Body of pancreas (tissue), 4 donors: ENCODE measurements at places on chromosomes 2 and 18. TPM values are rescaled to one million over a fixed set of nuclear protein-coding genes. Genes with fewer than 3 reads are reported as not detected.

LYPD6 gene
- 2.9 TPM for total RNA-seq

DNA sequence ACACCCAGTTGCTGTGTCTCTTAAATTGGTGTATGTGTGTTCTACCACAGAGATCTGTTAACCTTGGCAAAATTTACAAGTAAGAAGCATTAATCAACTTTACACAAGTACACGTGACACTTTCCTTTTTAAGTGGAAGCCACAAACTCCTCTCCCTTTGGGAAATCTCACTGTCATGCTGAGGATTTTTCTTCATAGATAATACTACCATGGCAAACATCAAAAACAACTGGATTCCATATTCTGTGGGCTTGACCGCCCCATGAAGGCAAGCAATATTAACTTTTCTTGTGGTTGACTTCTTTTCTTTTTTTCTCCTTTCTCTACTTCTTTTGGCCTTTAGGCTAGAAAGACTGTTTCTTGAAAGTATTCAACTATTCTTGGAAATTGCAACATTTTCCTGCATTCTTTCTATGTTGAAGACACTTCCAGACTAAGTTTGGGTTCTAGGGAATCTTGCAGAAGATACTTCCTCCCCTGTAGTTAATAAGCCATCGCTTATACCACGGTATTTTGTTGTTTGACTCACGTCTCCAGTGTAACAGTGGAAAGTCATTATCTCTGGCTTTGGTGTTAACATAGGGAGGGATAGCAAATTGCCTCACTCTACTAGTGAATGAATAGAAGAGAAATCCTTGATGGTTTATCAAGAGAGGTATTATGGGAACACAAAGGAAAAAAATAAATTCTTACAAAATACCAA, 79.5 kb downstream of the SLC8A1 start:
- H3K4me3 ChIP-seq, result no peak overlapping the region
- no peaks in the 10 kb centered on the region for H3K27me3 ChIP-seq
- H3K4me1 ChIP-seq, result no peaks in the 10 kb centered on the region
- DNase-seq, result no peak
- H3K36me3 ChIP-seq, result no peaks in the 10 kb centered on the region
- no peak overlapping the region for H3K27ac ChIP-seq

- no peak overlapping the region for H3K27ac ChIP-seq
- DNase-seq, result no peak
- H3K4me1 ChIP-seq, result no peaks in the 10 kb centered on the region
- no peaks in the 10 kb centered on the region for H3K27me3 ChIP-seq
These were observed 118.7 kb downstream of the NUP35 start for GRCh38 chr2:183242937-183243336.

DNA sequence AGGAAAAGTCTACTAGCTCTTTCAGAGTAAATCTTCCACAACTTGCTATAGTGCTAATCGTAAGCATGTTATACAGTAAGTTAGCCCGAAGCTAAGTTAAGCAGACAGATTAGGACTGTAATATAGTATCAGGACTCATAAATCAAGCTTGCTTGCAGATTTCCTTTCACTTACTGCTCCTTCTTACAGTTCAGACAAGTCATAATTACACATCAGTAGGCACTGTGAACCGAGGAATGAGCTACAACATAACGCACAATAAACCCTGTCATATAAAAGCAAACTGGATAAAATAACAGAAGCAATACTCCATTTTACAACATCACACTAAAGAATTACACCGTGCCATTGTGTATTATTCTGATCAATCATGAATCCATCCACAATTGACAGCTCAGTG, 832.6 kb upstream of the ZEB2 start:
- no peak overlapping the region for H3K27ac ChIP-seq
- H3K4me3 ChIP-seq, result no peak overlapping the region
- no peak for DNase-seq
- no peaks in the 10 kb centered on the region for H3K36me3 ChIP-seq

DNA sequence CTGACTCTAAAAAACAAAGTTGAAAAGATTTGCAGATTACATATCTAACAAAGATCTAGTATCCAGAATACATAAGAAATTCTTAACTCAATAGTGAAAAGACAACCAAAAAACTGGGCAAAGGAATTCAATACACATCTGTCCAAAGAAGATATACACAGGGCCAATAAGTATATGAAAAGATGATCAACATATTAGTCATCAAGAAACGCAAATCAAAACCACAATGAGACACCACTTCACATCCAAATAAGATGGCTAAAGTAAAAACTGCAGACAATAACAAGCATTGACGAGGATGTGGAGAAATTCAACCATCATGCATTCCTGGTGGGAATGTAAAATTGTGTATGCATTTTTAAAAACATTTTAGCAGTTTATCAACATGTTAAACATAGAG, 256.0 kb downstream of the EIPR1 start:
- H3K36me3 ChIP-seq, result no peaks in the 10 kb centered on the region
- H3K27ac ChIP-seq, result no peak overlapping the region
- no peak overlapping the region for H3K4me3 ChIP-seq
- no peak for DNase-seq
- H3K4me1 ChIP-seq, result no peaks in the 10 kb centered on the region

GRCh38 chr2:27427863-27428212, 593 bp upstream of the NRBP1 start:
- no peaks in the 10 kb centered on the region for H3K36me3 ChIP-seq
- DNase-seq, result no peak
- no peaks in the 10 kb centered on the region for H3K27me3 ChIP-seq
- peak overlapping the region; percentile 96 for H3K27ac ChIP-seq
- peaks cover 39% of the 10 kb centered on the region for H3K4me1 ChIP-seq

SLC9A4 gene
- total RNA-seq, result 0.78 TPM

DNA sequence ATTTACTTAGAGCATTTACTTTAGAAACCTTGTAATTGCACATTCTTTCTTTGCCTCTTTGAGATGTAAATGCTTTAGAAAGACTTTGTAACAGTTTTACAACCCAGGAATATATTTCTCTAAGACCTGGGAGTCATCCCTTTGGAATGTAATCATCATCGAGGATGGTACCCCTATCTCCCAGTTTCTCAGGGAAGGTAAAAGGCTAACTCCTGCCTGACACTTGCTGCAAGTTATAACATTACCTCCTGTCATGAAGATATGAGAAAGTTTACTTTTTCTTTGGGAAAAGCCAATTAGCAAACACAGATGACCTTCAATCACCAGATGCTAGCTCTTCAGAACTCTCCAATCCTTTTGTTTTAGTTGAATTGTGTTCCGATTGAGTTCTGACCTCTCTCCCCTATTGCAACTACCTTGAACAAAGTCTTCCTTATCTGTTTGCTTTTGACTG, 420.3 kb upstream of the FSIP2 start:
- no peaks in the 10 kb centered on the region for H3K27me3 ChIP-seq
- no peak for DNase-seq

DES gene
- total RNA-seq, result 23.1 TPM

DNA sequence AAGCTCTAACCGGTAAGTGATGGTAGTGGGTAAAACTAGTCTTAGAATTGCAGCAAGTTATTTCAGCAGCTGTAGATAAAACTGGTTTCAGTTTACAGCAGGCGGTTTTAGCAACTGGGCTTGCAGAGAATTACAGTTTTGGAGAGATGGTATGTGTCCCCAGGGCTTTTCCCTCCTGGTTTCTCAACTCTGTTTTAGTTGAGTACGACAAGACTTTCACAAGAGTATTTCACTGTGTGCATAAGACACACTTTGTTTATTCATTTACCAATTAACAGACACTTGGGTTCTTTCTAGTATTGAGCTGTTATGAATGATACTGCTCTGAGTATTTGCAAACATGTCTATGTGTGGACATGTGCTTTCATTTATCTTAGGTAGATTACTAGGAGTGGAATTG, 65.6 kb upstream of the RFX8 start:
- H3K4me1 ChIP-seq, result no peaks in the 10 kb centered on the region
- H3K4me3 ChIP-seq, result no peak overlapping the region
- no peak overlapping the region for H3K27ac ChIP-seq
- no peaks in the 10 kb centered on the region for H3K36me3 ChIP-seq
- no peak for DNase-seq

DNA sequence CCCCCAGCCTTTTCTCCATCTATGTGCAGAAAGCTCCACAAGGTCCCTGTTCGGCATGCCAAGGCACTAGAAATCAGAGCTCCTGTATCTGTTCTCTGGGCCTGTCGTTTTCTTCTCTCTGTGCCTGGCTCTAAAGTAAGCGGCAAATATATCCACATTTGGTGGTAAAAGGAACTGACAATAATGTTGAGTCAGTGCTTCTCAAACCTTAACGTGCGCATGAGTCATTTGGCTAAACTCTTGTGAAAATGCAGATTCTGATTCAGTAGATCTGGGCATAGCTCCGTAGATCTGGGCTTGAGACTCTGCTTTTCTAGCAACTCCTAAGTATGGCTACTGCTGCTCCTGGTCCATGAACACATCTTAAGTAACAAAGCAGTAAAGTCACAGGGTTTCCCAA, 16.5 kb upstream of the ACSL3 start:
- no peaks in the 10 kb centered on the region for H3K27me3 ChIP-seq
- H3K4me3 ChIP-seq, result no peak overlapping the region
- H3K4me1 ChIP-seq, result peaks cover 8% of the 10 kb centered on the region
- H3K27ac ChIP-seq, result peak overlapping the region; percentile 7
- no peak for DNase-seq

ACMSD gene
- not detected for total RNA-seq

- no peaks in the 10 kb centered on the region for H3K36me3 ChIP-seq
- H3K4me1 ChIP-seq, result no peaks in the 10 kb centered on the region
- no peaks in the 10 kb centered on the region for H3K27me3 ChIP-seq
- no peak overlapping the region for H3K4me3 ChIP-seq
These were observed 52.3 kb downstream of the PIEZO2 start for GRCh38 chr18:11096839-11097750.

CEBPZOS gene
- total RNA-seq, result 9.9 TPM

DNA sequence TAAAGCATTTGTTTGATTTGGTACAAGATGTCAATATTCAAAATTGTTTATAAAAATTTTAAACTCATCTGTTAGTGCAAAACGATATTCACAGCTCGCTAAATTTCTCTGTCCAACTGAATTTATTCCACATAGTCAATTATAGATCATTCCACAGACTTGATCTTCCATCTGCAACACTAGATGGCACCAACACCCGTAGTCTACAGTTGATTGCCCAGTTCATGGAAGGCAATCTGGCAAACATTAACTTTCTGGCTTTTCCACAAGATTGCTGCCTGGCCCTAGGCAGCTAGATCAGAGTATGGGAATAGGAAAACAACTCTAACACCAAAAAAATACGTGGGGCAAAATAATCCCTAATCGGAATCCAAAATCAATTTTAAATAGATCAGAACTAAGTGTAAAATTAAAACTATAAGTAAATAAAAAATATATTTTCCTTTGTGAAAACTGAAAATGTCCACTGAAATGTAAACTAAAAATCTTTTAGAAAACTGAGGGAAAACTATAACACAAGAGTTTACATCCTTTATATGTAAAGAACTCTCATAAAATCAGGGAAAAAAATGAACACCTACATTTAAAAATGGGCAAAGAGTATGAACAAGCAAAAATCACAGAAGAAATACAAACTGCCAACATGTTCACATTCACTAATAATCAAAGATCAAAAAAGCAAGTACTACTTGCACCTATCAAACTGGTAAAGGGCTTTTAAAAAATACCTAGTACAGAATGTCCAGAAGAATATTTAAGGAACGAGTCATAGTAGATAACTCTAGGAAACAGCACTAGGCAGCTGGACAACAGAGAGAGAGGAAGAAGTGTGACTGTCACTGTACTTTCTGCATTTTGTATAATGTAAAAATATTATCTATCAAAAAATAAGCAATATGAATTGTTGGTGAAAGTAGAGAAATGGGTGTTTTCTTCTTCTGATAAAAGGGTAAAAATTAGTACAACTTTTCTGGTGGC, 35.0 kb downstream of the RTN4 start:
- peak; percentile 75 for DNase-seq
- no peak overlapping the region for H3K4me3 ChIP-seq
- H3K27ac ChIP-seq, result no peak overlapping the region
- H3K27me3 ChIP-seq, result no peaks in the 10 kb centered on the region
- H3K36me3 ChIP-seq, result no peaks in the 10 kb centered on the region
- H3K4me1 ChIP-seq, result peaks cover 57% of the 10 kb centered on the region

SPEG gene
- total RNA-seq, result 2.9 TPM

DNA sequence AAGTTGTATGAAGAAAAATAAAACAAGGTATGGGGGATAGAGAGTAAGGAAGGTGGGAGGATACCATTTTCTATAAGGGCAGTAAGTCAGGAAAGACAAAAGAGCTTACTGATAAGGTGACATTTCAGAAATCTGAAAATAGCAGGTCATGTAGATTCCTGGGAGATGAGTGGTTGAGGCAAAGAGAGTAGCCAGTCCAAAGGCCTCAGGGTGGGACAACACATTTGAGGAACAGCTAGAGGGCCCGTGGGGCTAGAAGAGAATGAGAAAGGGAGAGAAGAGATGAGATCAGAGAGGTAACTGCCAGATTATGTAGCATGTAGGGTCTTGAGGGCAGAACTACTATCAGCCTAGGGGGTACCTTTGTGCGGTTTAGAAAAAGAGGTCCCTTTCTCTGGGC, 2.9 kb downstream of the CLHC1 start:
- H3K4me3 ChIP-seq, result no peak overlapping the region
- DNase-seq, result no peak
- peaks cover 19% of the 10 kb centered on the region for H3K4me1 ChIP-seq
- H3K27me3 ChIP-seq, result no peaks in the 10 kb centered on the region

SPC25 gene
- not detected for total RNA-seq

DNA sequence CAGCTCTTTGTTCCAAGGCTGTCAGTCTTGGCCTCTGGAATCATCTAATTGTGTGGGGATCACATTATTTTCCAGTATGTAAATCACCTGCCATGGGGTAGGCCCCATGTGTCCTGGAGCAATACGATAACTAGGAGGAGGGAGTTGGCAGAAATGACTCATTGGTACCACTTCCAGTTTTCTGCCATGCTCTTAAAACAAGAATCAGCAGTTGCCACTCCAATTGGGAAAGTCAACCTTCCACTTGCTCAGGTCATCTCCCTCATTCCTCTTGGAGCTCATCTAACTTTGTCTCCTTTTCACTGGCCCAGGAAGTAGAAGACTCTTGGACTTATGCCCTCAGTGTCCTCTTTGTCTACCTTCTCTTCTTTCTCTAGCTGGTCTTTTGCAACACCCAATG, 487.0 kb downstream of the SLC4A3 start:
- DNase-seq, result no peak
- no peaks in the 10 kb centered on the region for H3K36me3 ChIP-seq
- H3K4me3 ChIP-seq, result no peak overlapping the region
- H3K4me1 ChIP-seq, result no peaks in the 10 kb centered on the region
- no peaks in the 10 kb centered on the region for H3K27me3 ChIP-seq

CD8A gene
- total RNA-seq, result 1.8 TPM

KATNAL2 gene
- 12.2 TPM for total RNA-seq

DNA sequence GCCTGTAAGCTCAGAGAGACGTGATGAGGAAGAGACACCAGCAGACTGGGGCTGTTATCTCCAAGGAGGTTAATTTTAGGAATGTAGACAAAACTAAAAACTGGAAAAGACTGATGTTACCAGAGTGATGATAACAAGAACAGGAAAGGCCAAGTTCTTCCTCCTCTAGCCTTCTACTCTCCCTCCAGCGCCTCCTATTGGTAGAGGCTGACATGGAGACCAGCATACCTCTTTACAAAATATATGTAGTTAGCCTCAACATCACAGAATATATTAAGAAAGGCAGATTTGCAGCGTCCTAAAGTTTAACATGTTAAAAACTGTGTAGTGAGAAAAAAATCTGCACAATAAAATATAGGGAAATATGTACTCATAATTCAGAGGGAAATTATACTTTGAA, 66.0 kb downstream of the TCF4 start:
- H3K36me3 ChIP-seq, result no peaks in the 10 kb centered on the region
- H3K4me3 ChIP-seq, result no peak overlapping the region
- H3K4me1 ChIP-seq, result no peaks in the 10 kb centered on the region
- no peak overlapping the region for H3K27ac ChIP-seq

- H3K4me3 ChIP-seq, result peak within 1 kb of the TSS; percentile 26
- DNase-seq, result peak; percentile 83
- H3K27me3 ChIP-seq, result no peaks in the 10 kb centered on the region
- H3K27ac ChIP-seq, result peak within 1 kb of the TSS; percentile 95
- no peaks in the 10 kb centered on the region for H3K36me3 ChIP-seq
These were observed at the start of gene RTKN for GRCh38 chr2:74441690-74442482. TSS of gene RTKN (minus strand) at chr2:74441937. CDS start at chr2:74441816, 121 bp downstream.
